ENCODE measurements at places on chromosomes 5 and 9. TPM values are rescaled to one million over a fixed set of nuclear protein-coding genes. Genes with fewer than 3 reads are reported as not detected.

Gene LCN6
- not detected for total RNA-seq

DNA sequence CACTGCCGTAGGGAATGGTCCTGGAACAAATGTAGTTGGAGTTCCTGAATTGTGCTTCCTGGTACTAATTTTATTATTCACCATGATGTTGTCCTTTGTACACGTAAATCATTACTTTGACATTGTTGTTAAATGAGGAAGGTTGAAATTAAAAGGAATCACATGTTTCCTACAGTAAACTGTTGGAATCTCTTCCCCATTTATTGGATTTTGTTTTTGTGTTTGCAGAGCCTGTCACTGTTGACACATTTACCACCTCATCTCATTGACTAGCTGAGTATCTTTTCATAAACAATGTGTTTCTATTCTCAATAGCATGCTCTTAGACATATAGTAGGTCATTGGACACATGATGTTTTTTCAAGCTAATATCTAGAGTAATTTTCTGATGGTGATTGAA lies 1012.5 kb downstream of the NR2F1-AS1 start:
- no peak for DNase-seq

DNA sequence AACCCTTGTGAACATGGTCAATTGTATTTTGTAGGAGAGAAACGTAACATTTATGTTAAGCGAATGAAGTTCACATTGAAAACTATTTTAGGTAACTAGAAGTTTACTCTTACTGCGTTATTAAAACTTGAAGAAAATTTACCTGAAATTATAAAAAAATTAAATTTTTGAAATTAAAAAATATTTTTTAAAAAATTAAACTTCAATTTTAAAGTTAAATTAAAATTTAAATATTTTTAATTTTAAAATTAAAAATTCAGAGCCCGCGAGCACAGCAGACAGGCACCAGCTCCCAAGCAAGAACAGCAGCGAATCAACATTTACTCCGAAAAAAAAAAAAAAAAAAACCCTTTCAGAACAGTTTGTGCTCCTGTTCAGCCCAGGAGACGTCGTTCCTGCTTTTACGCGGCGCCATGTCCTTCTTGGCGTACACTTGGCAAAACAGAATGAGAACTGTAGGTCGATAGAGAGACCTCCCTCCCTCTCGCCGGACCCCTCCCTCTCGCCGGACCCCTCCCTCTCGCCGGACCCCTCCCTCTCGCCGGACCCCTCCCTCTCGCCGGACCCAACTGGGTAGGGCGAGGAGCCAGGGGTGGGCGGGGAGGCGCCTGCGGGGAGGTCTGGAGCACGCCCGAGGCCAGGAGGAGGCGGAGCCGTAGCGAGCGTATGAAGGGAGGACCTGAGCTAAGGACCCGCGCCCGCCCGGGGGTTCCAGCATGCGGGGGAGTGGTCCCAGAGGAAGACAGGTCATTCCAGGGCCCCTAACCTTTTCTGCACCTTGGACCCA lies 235.8 kb downstream of the ROR2 start:
- DNase-seq = peak; percentile 13

Gene ADAMTSL1
- not detected for total RNA-seq

GRCh38 chr5:102700916-102701315 lies 54.2 kb upstream of the PAM start:
- DNase-seq = no peak

DNA sequence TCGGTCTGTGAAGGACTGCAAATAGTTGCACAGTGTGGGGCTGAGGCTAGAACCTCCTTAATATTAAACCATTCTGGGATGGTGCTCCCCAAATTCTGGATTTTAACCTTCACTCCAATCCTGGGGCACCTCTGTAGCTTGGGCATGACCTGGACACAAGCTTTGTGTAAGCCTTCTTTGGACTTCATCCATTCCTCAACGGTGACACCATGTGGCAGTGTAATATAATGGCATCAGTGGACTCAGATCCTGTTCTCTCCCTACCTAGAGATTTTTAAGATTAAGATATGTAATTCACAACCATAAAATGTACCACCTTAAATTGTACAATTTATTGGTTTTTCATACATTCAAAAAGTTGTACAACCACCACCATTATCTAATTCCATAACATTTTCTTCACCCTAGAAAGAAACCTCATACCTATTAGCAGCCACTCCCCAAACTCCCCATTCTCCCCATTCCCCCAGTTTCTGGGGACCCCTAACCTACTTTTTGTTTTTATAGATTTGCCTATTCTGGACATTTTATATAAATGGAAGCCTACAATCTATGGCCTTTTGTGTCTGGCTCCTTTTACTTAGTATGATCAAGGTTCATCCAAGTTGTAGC lies 4.8 kb upstream of the PLGRKT start:
- peak; percentile 59 for DNase-seq

Gene GRXCR2
- not detected for total RNA-seq

Gene NR4A3
- total RNA-seq = not detected

DNA sequence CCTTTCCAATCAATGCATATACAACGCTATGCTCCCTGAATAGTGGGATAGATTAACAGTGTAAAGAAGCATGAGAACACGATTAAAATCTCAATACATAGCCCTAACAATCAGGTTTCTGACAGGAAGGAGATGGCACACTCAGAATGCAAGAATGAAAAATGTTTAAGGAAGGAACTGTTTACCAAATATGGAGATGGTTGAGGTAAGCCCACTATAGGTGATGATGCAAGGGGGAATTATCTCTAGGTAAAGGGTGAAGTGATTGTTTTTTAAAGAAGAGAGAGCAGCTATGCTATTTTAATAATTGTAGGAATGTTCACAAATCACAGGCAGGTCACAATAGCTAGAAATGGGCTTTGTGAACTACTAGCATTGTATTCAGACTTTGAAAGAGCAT lies 302.4 kb downstream of the CHSY3 start:
- no peak for DNase-seq

DNA sequence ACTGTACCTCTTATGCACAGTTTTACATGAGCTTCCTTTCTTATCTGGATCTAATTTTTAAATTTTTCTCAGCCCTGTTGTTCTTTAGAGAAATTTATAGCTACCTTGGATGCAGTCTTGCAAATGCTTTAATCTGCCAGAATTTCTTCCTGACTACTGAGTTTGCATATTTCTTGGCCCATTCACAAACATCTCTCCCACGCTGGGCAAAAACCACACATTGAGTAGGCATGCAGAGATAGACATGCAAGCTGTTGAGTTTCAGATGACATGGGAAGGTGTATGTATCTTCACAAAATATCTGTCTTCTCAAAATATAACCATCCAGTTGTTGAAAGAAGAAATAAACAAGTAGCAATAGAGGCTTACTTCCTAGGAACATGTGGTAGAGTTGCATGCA lies 101.2 kb downstream of the PARP8 start:
- no peak for DNase-seq

Gene ADRB2
- total RNA-seq = not detected

DNA sequence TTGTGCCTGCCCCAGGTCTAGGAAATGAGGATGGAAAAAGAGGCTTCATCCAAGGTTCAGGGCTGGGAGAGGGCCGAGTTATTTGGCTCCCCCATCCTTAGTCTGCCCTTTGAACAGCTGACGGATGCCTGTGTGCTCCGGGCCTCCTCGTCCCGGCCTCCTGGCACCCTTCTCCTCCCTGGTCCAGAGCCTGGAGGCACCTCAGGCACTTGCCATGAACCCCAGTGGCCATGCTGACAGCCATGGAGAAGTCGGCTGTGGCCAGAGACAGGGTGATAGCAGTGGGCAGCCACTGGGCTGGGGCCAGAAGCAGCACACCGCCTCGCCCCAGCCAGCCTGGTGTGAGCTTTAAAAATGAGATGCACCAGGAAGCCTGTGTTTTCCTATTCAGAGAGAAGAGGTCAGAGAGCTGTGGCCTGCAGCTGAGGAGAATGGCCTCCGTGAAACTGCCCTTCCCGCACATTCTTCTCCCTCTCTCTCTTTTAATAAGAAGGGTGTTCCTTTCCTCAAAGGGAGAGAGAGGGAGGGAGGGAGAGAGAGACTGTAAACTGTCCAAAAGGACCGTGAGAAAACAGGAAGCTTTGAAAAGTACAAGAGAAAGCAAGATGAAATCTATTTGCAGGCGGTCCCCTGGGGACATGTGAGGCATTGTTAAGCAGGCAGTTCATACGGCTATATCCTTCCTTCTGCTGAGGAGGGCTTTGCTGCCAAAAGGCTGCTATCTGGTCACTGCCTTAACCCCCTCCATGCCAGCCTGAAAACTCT lies 55.3 kb downstream of the ZNF366 start:
- DNase-seq = peak; percentile 8

- no peak for DNase-seq
Observed at GRCh38 chr9:99262949-99263418, 40.9 kb downstream of the SEC61B start.
